MM.1S (cell line): ENCODE measurements at places on chromosomes 5 and 9.

DNA sequence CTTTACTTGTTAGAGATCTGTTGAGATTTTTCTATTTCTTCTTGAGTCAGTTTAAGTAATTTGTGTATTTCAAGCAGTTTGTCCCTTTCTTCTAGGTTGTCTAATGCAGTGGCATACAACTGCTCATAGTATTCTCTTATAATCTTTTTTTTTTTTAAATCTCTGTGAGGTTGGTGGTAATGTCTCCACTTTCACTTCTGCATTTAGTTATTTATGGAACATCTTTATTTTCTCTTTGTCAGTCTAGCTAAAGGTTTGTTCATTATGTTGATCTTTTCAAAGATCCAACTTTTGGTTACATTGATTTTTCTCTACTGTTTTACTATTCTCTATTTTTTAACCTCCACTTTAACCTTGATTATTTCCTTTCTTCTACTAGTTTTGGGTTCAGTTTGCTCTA is 13.8 kb downstream of the FOXE1 start:
- no peak for DNase-seq

- DNase-seq: no peak
These were observed 321.7 kb downstream of the SH3GL2 start for GRCh38 chr9:17900606-17901005.

DNA sequence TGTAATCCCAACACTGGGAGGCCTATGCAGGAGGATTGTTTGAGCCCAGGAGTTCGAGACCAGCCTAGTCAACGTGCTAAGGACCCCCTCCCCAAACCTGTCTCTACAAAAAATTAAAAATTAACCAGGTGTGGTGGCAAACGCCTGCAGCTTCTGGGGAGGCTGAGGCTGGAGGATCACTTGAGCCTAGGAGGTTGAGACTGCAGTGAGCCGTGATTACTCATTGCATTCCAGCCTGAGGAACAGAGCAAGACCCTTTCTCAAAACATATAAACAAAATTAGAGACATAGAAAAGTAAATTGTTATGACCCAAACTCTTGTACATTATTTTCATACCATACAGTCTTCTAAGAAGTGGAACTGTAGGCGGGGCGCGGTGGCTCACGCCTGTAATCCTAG is 1.1 kb downstream of the GPR107 start:
- no peak for DNase-seq

- DNase-seq: no peak
These were observed 161.9 kb downstream of the CCDC171 start for GRCh38 chr9:15714746-15715145.

GRCh38 chr5:73158313-73158712 is 14.7 kb upstream of the TMEM174 start:
- no peak for DNase-seq

DNA sequence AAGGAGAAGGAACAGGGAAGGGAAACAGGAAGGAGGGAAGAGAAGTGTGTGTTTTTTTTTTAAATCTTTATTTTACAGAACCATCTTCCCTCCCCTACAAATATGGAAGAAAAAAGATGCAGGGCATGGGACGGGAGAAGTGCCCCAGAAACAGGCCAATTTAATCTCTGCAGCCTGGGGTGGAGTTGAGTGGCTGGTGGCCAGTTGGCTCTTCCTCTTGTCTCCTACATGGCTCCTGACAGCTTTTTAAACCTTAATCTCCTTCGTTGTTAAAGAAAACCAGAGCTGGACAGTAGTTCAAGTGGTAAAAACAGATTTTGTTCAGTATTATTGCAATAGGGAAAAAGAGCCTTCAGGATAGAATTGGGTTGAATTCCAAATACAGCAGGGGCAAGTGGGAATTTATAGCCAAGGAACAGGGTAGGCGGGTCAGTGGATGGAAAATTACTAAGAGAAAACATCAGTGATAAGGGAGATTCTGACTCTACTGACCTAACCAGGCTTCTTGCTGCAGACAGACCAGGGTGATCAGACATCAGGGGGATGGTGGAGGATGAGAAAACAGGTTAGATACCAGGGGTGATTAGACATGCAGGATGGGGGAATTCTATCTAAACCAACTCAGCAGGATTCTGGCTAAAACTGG is 125.1 kb upstream of the CLINT1 start:
- no peak for DNase-seq

- DNase-seq: no peak
These were observed 99.0 kb upstream of the SSBP2 start for GRCh38 chr5:81849770-81850367.

DNA sequence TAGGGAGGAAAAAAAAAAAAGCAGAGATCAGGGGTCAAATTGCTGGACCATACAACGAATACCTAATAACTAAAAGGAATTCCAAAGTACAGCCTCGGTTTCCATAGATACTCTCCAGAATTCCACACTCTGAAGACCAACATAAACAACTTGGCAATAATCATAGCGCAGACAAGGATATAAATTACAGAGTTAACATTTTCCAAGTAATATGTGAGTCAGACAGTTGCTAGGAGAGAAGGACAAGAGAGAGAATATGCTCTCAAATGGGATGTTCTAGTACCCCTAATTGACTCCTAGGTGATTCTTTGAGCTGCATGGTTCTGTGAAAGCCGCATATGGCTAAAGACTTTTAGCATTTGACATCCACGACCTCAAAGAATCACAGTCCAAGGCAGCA is 165.2 kb downstream of the FRMD3 start:
- no peak for DNase-seq
